ENCODE measurements at places on chromosomes 4 and X.

DNA sequence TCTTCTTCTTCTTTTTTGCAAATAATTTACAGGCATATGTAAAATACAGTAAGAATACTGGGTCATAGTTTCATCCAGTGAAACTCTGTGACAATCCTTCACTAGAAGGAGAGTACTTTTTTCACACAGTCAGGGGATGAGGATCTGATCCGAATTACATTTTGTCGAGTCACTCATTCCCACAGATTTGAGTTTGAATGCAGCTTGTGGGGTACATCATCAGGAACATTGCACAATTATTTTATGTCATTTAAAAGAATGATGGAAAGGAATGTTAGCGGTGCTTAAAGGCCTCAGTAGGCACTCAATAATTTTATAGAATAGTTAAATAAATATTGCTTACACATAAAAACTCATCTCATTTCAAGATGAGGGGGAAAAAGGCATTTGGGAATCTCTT lies 88.6 kb downstream of the CHRNA9 start:
- DNase-seq: no peak

DNA sequence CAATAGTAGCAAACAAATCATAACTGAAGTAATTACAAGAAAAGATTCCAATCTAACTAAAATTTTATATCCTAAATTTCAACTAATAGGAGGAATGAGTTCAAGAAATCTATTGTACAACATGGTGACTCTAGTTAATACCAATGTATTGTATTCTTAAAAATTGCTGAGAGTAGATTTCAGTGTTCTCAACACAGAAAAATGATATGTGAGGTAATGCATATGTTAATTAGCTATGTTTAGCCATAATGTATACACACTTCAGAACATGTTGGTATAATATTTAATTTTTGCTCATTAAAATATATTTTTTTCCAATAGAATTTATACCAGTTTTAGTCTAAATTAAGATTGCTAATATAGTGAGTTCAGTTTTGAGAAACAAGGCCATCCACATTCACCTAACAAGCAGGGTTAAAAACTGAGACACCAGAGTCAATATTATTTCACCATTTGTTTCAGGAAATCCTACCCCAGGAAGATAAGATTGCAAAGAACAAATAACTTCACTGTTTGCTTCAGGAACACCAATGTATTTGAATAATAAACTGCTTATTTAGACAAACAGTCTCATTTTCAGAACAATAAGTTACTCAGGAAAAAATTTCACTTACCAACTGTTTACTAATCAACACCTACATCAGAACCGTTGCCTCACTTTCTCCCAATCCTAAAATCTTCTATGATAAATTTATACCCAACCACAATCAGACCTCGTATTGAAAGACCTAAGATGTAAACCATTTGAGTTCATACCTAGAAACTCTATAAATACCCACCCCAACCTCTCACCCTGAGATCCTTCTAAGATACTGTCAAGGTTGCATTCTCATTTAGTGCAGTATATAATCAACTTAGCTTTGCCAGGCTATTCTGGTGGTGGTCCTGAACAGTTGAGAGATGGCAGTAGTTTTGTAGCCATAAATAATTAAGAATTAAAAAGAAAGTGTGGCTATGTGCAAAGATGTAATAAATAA lies 132.8 kb downstream of the MAB21L2 start:
- no peak for DNase-seq

GRCh38 chr4:8128100-8128856 lies 30.3 kb downstream of the ABLIM2 start:
- no peak for DNase-seq

DNA sequence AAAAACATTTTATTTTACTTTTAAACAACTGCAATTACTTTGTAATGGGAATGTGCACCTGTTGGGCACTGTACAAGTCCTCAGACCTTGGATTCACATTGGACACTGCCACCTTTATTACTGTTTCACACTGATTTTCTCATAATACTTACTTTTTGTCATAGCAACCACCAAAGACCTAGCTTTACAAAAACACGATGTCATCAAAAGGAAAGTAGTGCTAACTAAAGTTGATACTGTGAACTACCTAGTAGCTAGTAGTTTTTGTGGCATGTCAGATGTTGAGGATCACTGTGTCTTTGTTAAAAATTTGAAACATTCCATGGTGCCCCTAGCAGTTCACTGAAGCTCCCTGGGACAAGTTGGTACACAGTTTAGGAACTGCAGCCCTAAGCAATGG lies 62.9 kb upstream of the HOPX start:
- DNase-seq: no peak

GRCh38 chrX:154731184-154731583 lies 19.7 kb downstream of the GAB3 start:
- DNase-seq: no peak

DNA sequence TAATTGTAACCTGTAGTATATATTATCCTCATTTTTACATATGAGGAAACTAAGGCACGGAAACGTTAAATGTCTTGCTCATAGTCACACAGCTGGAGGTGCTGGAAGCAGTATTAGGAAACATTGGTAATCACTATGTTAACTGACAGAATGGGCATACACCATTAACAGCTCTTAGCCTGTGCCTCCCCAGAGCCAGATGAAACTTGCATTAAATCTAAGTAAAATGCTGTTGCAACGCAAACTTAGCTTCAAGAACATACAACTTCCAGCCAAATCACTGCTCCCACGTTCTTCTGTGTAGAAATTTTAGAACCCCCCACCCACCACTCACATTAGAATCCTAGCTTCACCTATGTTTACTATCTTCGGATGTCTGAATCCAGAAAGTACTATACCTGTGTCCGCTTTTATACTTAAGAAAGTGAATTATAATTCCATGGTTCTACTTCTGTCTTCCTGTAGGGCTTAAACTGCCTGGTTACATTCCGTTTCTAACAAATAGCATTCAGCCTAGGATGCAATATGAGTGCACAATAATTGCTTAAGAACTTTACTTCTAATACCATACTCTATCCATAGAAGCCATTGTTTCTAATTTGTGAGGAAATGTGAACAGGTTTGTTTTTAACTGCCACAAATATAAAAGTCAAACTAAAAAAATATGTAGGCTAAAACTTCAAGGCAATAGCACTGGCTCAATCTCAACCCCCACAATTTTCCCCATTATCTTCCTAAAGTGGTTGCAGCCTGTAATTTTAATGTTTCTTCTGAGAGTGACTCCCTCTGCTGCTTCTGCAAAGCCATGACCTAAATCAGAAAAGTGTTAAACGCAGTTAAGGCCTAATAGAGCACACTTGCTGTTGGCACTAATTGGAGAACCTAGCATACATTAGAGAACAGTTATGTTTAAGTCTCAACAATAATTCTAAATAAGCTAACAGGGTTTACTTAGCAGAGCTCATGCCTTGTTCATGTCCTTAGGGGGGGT lies 4.4 kb downstream of the UNC5C start:
- no peak for DNase-seq

DNA sequence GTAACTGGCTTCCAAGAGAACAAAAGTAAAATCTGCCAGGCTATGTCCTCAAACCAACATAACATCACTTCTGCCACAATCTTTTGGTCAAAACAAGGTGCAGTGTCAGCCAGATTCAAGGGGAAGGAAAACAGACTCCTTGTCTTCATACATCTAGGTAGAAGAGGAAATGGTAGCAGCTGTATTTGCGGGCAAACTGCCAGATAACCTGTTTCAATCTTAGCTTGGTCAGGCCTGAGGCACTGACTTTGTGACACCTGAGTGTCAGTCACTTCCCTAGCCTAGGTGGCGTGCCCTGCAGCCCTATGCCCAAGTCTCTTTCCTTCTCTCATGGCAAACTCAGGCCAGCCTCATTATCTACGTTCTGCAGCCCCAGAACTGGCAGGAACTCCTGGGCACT lies 146.2 kb upstream of the JADE1 start:
- DNase-seq: no peak

- DNase-seq: no peak
Measured at GRCh38 chr4:178148106-178148505, 705.9 kb upstream of the AGA start.

- no peak for DNase-seq
Measured at GRCh38 chr4:135250040-135250439, 1048.5 kb upstream of the PABPC4L start.

GRCh38 chrX:50747471-50747900 lies 66.5 kb downstream of the SHROOM4 start:
- no peak for DNase-seq

DNA sequence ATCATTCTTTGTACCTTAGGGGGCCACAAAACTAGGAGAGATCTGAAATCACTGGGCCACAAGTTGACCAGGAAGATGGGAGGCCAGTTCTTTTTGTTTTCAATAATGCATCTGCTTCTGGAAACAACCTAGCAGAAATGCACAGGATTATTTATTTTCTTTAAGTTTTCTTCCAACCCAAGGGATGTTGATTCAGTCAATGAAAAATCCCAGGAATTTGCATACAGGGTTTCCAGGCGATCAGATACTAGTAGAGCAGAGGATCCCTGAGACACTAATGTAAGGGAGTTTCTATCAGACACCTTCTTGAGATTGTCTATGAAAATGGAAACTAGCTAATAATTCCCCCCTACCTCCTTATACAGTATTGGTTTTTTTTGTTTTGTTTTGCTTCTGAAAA lies 7.4 kb downstream of the ATOH1 start:
- DNase-seq: no peak

DNA sequence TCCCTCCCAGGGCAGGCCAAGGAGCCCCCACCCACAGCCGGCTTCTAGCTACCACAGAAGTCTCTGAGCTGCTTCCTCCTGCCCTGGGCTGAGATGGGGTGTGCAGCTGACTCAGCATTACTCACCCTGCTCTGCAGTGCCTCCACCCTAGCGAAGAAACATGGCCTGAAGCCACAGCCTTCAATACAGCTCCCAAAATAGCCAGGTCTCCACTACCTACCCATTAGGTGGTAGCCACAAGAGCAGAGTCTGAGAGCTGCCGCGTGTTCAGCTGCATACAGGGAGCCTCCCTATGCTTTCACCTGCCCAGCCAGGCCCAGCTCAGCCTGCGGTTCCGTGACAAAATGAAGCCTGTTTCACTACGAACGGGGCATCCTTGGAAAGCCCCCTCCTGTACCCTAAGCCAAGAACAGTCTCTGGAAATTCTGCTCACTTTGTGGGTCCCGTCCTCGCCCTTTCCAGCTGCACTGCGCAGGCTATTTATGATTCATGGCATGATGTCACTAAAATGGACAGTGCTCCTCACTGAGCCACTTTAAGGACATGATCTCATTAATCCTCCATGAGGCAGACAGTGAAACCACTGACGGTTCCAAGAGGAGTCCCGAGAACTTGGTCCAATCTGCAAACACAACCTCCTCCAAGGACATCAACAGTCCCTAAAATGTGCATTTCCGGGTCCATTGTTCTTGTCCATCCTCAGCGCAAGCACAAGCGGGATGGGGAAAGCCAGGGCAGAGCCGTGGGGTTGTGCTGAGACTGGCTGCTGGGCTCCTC lies 20.2 kb downstream of the WDR1 start:
- no peak for DNase-seq

GRCh38 chr4:6577409-6577808 lies 2.4 kb downstream of the MAN2B2 start:
- no peak for DNase-seq

GRCh38 chr4:120299631-120300030 lies 233.0 kb upstream of the MAD2L1 start:
- no peak for DNase-seq

GRCh38 chr4:182307746-182308145 lies 64.5 kb downstream of the TENM3 start:
- DNase-seq: no peak

DNA sequence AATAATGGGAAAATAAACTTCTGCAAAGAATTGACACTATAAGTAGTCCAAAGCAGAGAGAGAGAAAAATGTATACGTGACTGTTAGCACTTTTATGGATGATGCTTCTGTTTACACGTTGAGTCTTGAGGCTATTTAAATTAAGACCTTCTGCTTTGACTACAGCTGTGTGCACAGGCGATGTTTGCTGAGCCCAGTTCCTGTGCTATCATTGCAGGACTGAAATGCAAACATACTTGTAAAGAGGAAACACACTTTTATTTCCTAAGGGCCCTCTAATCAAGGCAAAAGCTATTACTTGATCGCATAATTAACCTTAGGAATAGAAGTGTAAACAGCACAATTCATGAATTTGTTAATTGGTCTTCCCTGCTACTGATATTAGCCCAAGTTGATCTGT lies 226.9 kb downstream of the FBXW7 start:
- no peak for DNase-seq

GRCh38 chr4:28788929-28789490 lies 1928.4 kb downstream of the STIM2 start:
- DNase-seq: no peak

DNA sequence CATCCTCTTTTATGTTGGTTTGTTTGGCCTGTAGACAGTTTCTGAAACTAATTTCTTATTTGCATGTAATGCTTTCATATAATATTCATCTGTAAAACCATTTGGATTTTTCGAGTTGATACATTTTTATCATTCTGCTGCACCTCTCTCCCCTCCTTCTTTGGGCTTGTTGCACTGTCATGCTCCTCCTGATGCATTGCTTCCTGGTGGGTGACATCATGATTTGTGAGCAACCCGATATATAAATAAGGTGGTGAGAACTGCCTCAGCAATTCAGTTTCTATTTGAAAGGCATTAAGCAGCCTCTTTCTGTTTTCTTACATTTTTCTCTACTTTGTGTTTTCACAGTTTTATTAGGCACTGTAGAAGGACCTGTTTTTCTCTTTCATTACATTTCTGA lies 515.7 kb downstream of the RPA4 start:
- no peak for DNase-seq

GRCh38 chr4:84159762-84160161 lies 339.3 kb downstream of the NKX6-1 start:
- no peak for DNase-seq

All from SK-N-MC (cell line).